ENCODE measurements at places on chromosomes 7 and 10. TPM values are rescaled to one million over a fixed set of nuclear protein-coding genes. Genes with fewer than 3 reads are reported as not detected.

DNA sequence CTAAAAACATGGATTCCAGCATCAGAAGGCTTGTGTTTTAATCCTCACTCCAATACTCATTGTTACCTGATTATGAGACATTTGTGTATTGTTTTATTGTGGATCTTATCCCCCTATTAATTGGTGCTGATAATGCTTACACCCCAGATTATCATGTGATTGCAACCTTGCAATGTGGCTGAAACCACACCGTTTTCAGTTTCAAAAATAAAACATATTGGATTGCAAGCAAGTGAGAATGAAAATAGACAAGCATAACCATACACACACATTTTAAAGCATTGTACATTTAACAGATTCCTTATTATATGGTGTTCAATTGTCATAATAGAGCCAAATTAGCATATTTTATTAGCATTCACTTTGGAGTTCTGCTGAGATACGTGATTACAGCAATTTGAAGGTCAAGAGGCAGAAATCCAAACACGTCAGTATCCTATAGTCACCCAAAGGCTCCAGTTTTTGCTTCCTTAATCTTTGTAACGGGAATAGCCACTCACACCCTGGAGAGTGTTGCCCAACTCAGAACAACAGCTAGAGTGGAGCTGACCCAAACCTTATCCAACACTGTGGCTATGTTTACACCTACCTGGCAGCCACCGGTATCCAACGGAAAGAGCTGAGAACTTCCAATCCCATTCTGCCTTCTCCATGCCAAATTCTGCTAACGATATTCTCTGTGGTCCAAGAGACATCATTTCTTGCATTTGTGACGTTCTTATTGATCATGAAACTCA lies 317.1 kb upstream of the KLF6 start:
- DNase-seq: no peak
- peaks cover 31% of the 10 kb centered on the region for H3K4me1 ChIP-seq
- H3K4me3 ChIP-seq: peak overlapping the region; percentile 33
- no peak overlapping the region for H3K27ac ChIP-seq

- H3K4me3 ChIP-seq: no peak overlapping the region
- H3K27me3 ChIP-seq: no peaks in the 10 kb centered on the region
- no peaks in the 10 kb centered on the region for H3K36me3 ChIP-seq
- peaks cover 7% of the 10 kb centered on the region for H3K4me1 ChIP-seq
- no peak overlapping the region for H3K27ac ChIP-seq
Measured at GRCh38 chr10:119441151-119441821, 101.2 kb downstream of the RGS10 start.

DNA sequence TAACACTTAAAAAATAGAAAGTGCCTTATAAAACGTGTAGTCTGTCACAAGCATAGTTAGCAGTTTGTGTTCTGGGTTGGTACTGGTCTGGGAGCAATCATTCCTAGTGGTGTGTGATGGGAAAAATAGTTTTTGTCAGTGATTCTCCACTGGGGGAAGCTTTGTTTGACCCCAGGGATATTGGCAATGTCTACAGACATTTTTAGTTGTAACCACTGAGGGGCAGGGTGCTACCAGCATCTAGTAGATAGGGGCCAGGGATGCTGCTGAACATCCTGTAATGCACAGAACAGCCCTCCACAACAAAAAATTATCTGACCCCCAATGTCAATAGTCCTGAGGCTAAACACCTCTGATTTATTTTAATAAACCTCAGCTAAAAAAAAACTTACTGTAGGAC lies 51.6 kb upstream of the CREB5 start:
- no peak overlapping the region for H3K27ac ChIP-seq
- H3K4me1 ChIP-seq: no peaks in the 10 kb centered on the region
- H3K4me3 ChIP-seq: no peak overlapping the region

- no peaks in the 10 kb centered on the region for H3K36me3 ChIP-seq
- no peak overlapping the region for H3K4me3 ChIP-seq
- no peak overlapping the region for H3K27ac ChIP-seq
- no peaks in the 10 kb centered on the region for H3K4me1 ChIP-seq
- H3K27me3 ChIP-seq: no peaks in the 10 kb centered on the region
Measured at GRCh38 chr7:31811650-31812461, 124.8 kb downstream of the PPP1R17 start.

- no peak for DNase-seq
- H3K4me3 ChIP-seq: no peak overlapping the region
- peaks cover 21% of the 10 kb centered on the region for H3K4me1 ChIP-seq
- no peaks in the 10 kb centered on the region for H3K27me3 ChIP-seq
Measured at GRCh38 chr10:63166742-63167258, 33.7 kb downstream of the NRBF2 start.

- H3K27ac ChIP-seq: no peak overlapping the region
- H3K4me3 ChIP-seq: no peak overlapping the region
- H3K36me3 ChIP-seq: no peaks in the 10 kb centered on the region
Measured at GRCh38 chr7:82085116-82085515, 315.3 kb upstream of the HGF start.

The PSTK gene
- total RNA-seq: 3.5 TPM

- H3K4me1 ChIP-seq: no peaks in the 10 kb centered on the region
- no peak for DNase-seq
- H3K27ac ChIP-seq: no peak overlapping the region
- H3K4me3 ChIP-seq: no peak overlapping the region
- no peaks in the 10 kb centered on the region for H3K27me3 ChIP-seq
- H3K36me3 ChIP-seq: no peaks in the 10 kb centered on the region
Measured at GRCh38 chr7:29327455-29327854, 132.9 kb downstream of the CHN2 start.

- DNase-seq: no peak
- H3K27me3 ChIP-seq: no peaks in the 10 kb centered on the region
- H3K27ac ChIP-seq: peak overlapping the region; percentile 59
- peaks cover 18% of the 10 kb centered on the region for H3K36me3 ChIP-seq
- H3K4me3 ChIP-seq: no peak overlapping the region
Measured at GRCh38 chr7:55521917-55522902, 50.1 kb downstream of the VOPP1 start.

GRCh38 chr10:81034383-81034782 lies 496.7 kb downstream of the SH2D4B start:
- no peak overlapping the region for H3K4me3 ChIP-seq
- H3K36me3 ChIP-seq: no peaks in the 10 kb centered on the region
- no peaks in the 10 kb centered on the region for H3K27me3 ChIP-seq
- H3K27ac ChIP-seq: no peak overlapping the region
- DNase-seq: no peak
- H3K4me1 ChIP-seq: no peaks in the 10 kb centered on the region

GRCh38 chr7:106277976-106278375 lies 6.8 kb downstream of the NAMPT start:
- H3K4me3 ChIP-seq: peak overlapping the region; percentile 28
- no peak overlapping the region for H3K27ac ChIP-seq
- H3K36me3 ChIP-seq: peaks cover 32% of the 10 kb centered on the region

The TMEM270 gene
- not detected for total RNA-seq

GRCh38 chr7:75584354-75584753 lies 92.2 kb downstream of the SPDYE5 start:
- H3K4me1 ChIP-seq: no peaks in the 10 kb centered on the region
- no peaks in the 10 kb centered on the region for H3K36me3 ChIP-seq
- H3K27ac ChIP-seq: no peak overlapping the region
- DNase-seq: no peak
- no peaks in the 10 kb centered on the region for H3K27me3 ChIP-seq
